ENCODE measurements at places on chromosomes 16 and 17.

DNA sequence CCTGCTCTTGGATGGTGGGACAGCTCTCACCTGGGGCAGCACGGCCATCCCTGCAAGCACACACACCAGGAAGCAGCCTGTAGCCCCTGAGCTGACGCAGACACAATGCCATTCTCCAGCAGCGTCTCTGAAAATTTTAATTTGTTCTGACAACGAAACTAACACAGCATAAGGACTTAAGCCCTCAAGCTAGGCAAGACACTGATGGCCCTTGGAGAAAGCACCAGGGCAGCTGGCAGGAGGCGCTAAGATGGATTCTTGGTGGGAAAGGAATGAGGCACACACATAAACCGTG, 2.7 kb upstream of the LIMD2 start:
- DNase-seq: no peak

DNA sequence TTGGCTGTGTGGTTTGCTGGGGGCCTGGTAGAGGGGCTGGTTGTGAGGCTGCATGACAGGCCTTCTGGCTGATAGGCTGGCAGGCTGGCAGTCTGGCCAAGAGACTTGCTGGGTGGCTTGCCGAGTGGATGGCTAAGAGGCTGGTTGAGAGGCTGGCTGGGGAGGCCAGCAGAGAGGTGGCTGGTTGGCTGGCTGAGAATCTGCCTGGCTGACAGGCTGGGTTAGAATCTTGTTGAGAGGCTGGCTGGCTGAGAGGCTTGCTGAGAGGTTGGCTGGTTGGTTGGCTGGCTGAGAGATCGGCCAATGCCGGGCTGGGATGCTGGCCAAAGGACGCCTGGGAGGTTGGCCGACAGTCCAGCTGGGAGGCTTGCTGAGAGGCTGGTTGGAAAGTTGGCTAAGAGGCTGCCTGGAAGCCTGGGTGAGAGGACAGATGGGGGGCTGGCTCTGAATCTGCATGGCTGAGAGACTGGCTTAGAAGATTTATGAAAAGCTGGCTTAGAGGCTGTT, 35.9 kb upstream of the ACSM2B start:
- no peak for DNase-seq

DNA sequence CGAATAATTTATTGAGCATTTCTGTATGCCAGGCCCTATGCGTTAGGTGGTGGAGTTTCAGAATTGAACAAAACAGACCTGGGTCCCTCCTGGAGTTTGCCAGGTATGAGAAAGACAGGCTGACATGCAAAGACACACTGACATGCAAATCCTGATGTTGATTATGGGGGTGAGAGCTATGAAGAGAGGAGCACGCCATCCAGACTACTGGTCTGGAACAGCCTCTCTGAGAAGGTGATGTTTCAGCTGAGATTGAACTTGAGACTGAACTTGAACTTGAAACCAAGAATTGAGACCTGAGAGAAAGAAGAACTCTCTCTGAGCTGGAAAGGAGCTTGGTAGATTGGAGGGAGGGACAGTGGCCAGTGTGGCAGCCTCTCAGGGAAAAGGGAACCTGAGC, 14.2 kb upstream of the CACNG4 start:
- no peak for DNase-seq

GRCh38 chr17:59558953-59559352, 6.5 kb upstream of the DHX40 start:
- no peak for DNase-seq

DNA sequence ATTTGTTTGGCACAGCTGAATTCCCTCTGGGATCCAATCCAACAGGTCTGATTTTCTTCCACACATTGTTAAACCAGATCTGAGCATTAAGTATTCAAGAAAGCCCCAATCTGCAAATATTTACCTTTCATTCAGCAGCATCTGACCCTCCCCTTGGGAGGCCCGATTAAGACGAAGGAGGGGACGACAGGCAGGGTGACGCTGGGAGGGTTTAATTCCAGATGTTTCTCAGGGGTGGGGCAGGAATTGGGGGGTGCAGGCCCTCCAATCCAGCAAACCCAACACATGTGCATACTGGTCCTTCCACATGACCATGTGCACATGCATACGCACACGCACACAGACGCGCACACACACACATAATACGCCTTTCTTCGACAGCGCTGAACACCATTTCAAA, 240.5 kb downstream of the GSG1L start:
- DNase-seq: no peak

DNA sequence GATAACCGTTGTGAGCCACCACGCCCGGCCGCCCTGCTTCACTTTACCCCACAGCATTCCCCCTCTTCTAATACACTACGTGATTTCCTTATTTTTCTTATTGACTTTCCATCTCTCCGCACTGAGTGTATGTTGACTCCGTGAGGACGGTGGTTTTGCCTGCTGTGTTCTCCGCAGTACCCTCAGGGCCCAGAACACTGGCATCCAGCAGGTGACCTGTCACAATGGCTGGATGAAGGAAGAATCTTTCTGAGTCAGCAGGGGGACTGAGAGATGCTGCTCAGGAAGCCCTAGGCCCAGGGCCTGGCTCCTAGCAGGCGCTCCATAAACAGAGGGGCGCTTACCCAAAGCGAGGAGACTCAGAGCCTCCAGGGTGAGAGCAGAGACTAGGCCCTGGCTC, 79.5 kb downstream of the RTN4RL1 start:
- DNase-seq: no peak
